ENCODE measurements at places on chromosomes 2 and 18. TPM values are rescaled to one million over a fixed set of nuclear protein-coding genes. Genes with fewer than 3 reads are reported as not detected.
A peak's percentile ranks its signal among the peaks of the same experiment; 100 is the strongest.

Gene CAPN13
- total RNA-seq, result not detected

Gene TMEM200C
- 0.07 TPM for total RNA-seq

DNA sequence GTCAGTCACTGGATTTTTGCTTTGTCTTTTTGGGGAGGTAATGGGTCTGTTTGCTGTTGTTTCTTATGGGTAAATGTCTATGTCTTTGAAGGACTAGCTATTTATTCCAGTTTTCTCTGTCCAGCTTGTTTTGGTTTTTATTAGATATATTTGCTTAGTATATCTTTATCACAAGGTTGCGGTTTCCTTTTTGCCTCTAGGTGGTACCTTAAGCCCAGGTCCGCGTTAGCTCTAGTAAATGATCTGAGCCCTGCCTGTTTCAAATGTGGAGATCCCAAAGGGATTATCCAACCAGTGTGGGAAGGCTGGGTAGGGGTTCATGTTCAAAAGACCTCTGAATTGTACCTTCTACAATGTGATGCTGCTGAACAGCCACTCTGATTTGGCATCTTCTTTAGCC is 114.5 kb downstream of the MYO3B start:
- DNase-seq, result no peak

- no peak for DNase-seq
Measured at GRCh38 chr2:2270808-2271415, 60.2 kb downstream of the MYT1L start.

GRCh38 chr2:37676274-37676673 is 4.8 kb upstream of the CDC42EP3 start:
- peak; percentile 84 for DNase-seq

GRCh38 chr18:72410399-72410798 is 133.7 kb downstream of the CBLN2 start:
- DNase-seq, result no peak

Gene STON1
- 12.0 TPM for total RNA-seq

Gene WDPCP
- total RNA-seq, result 8.8 TPM

Gene NYAP2
- total RNA-seq, result not detected

- no peak for DNase-seq
Measured at GRCh38 chr2:54629914-54630857, 93.3 kb upstream of the EML6 start.

DNA sequence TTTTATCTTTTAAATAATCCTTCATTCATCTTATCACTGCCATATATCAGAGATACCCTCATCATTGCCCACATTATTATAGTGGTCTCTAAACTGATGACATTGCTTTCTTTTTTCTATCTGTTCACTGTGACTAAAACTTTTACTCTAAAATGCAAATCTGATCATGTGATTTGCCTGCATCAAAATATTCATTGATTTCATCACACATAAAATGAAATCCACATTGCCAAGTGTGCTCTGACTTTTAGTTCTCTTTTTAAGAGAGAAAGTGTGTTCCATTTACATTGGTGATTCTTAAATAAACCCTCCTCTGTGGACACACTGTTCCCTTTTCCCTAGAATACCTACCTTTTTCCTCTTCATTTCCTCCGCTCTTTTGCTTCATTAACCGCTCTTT is 7.5 kb downstream of the REL start:
- no peak for DNase-seq

DNA sequence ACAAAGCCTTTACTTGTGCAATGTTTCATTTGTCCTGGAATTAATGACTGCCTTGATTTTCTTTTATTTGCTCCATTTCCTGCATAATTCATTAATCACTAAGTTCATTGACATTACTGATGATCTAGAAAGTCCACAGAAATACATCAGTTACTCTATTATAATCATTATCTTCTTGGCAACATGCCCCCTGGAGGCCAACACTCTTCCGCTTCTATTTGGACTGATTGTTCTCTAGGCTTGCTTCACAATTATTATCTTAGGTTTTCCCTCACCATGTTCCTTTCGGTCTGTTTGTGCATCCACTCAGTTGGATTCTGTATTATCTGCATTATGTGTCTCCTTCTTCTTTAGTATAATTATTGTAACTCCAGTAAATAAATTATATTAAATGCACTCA is 461.0 kb upstream of the CDH2 start:
- peak; percentile 10 for DNase-seq

Gene CHN1
- 29.0 TPM for total RNA-seq
